ENCODE measurements at places on chromosomes 5 and 9. TPM values are rescaled to one million over a fixed set of nuclear protein-coding genes. Genes with fewer than 3 reads are reported as not detected.

DNA sequence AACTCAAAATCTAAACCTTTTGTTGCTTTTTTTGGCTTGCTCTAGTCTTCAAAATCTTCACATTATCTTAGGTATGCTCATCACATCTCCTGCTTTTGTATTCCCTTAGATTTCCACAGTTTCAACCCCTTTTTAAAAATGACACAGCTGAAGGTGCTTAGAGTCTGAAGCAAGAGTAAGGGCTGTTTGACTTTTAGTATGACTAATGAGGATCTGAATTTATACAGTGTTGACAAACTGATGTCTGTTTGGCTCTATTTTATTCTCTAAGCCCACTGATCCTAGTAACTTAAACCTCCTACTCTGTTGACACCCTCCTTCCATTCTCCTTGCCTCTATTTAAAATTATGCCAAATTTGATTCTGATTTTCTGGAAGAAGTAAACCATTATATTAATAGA, 200.1 kb downstream of the MCTP1 start:
- no peaks in the 10 kb centered on the region for H3K4me1 ChIP-seq
- H3K4me3 ChIP-seq: no peak overlapping the region
- H3K27ac ChIP-seq: no peak overlapping the region
- no peak for DNase-seq
- no peaks in the 10 kb centered on the region for H3K36me3 ChIP-seq

- no peaks in the 10 kb centered on the region for H3K36me3 ChIP-seq
- H3K4me1 ChIP-seq: no peaks in the 10 kb centered on the region
- no peak for DNase-seq
- H3K4me3 ChIP-seq: no peak overlapping the region
Observed at GRCh38 chr9:21682981-21683380, 119.5 kb upstream of the MTAP start.

GRCh38 chr9:36461323-36461722, 61.3 kb upstream of the RNF38 start:
- peaks cover 38% of the 10 kb centered on the region for H3K4me1 ChIP-seq
- no peaks in the 10 kb centered on the region for H3K27me3 ChIP-seq
- H3K27ac ChIP-seq: no peak overlapping the region
- no peaks in the 10 kb centered on the region for H3K36me3 ChIP-seq
- no peak overlapping the region for H3K4me3 ChIP-seq

The ACER2 gene
- total RNA-seq: 12.0 TPM

- H3K4me3 ChIP-seq: no peak overlapping the region
- no peaks in the 10 kb centered on the region for H3K4me1 ChIP-seq
- DNase-seq: no peak
- H3K36me3 ChIP-seq: no peaks in the 10 kb centered on the region
Observed at GRCh38 chr5:112594095-112594850, 143.4 kb upstream of the APC start.

DNA sequence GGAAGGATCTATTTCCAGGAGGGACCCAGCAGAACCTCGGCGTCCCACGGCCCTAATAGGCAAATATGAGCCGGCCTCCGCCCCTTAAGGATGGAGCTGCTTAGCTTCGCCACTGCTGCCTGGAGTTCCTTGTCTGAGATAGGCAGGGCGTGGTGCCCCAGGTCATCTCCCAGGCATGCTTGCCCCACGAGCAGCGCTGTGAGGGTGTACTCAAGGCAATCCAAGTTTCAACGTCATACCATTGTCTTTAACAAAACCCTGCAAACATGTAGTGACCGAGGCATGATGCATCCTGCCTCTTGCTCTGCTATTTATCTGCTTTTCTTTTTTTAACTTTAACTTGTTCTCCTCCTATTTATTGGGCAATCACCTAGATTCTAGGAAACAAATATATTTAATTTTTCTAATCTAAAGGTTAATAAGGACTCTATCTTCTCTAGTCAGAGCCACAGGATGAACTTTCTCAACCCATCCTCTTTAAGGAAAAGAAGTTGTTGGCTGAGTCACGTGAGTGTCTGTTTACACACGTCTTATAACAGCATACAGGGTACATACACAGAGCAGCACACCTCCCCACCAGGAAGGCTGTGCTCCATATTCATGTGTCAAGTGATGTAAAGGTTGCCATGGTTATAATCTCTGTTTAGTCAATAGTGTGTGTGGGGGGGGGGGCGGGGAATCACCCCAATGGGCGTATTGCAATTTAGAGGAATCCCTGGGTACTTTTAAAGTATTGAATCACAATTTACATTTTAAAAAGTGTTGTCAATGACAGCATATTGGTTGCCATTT, 27.3 kb upstream of the ZSWIM6 start:
- H3K4me3 ChIP-seq: no peak overlapping the region
- H3K27me3 ChIP-seq: no peaks in the 10 kb centered on the region
- H3K36me3 ChIP-seq: no peaks in the 10 kb centered on the region
- peaks cover 14% of the 10 kb centered on the region for H3K4me1 ChIP-seq
- H3K27ac ChIP-seq: peak overlapping the region; percentile 64

The EIF4E1B gene
- total RNA-seq: not detected

DNA sequence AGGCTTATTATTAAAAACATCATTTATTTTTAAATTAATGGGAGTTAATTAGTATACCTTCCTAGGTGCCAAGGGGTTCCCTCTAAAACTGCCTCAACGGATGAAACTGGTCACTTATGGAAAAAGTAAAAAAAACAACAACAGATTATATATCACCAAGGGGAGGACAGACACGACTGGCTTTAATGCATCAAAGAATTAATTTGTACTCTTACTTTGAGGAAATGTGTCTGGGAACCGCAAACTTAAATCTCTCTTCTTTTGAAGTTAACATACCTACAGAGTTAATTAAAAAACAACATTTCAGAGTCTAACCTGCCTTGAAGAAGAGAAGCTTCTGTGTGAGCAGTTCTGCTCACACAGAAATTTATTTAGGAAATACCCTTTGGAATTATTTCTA, 354.6 kb downstream of the LRRC70 start:
- no peak overlapping the region for H3K27ac ChIP-seq
- H3K4me1 ChIP-seq: no peaks in the 10 kb centered on the region
- no peaks in the 10 kb centered on the region for H3K36me3 ChIP-seq
- no peaks in the 10 kb centered on the region for H3K27me3 ChIP-seq

- no peak for DNase-seq
- H3K36me3 ChIP-seq: no peaks in the 10 kb centered on the region
- H3K4me1 ChIP-seq: no peaks in the 10 kb centered on the region
- no peak overlapping the region for H3K4me3 ChIP-seq
Observed at GRCh38 chr5:120532835-120533234, 68.7 kb downstream of the PRR16 start.

The PCDHGB1 gene
- 0.96 TPM for total RNA-seq

All from transverse colon (tissue), 4 donors.